ENCODE measurements at places on chromosomes 4 and X.

- no peak for DNase-seq
Observed at GRCh38 chr4:110034026-110034393, 121.3 kb downstream of the EGF start.

DNA sequence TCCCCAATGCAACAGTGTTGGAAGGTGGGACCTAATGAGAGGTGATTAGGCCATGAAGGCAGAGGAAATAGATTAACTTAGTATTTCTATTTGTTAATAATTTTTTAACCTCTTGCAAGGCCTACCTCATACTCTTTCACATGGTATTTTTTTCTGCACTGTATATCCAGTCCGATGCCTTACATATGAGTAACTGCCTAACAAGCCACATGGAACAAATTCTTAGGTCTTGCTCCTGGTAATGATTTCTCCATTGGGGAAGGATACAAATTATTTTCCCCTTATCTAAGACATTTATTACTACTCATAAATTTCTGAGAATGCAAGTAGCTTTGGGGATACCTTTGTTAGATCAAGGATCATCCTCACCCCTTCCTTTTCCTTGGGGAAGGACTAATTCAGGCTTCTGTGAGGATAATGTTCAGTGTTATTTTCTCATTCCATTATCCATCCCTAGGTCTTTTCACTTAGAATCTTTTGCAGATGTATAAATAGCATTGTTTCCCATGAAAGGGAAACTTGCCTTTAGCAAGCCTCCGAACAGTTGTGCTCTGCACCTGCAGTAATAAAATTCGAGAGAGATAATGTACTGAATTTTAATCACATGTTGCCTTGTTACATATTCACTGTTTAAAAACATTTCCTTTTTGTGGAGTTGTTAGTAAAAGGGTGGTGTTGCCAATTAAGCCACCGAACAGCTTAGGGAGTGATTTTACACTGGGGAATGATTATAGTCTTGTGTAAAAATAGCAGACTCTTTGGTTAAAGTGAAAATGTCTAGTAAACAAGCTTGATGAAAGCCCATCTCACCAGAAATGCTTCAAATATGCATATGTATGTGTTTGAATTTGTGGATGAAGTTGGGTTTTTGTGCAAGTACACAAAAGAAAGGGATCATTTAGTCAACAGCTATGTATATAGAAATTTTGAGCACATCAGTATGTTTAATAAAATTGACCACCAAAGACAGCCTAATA, 89.9 kb downstream of the CFAP299 start:
- no peak for DNase-seq

DNA sequence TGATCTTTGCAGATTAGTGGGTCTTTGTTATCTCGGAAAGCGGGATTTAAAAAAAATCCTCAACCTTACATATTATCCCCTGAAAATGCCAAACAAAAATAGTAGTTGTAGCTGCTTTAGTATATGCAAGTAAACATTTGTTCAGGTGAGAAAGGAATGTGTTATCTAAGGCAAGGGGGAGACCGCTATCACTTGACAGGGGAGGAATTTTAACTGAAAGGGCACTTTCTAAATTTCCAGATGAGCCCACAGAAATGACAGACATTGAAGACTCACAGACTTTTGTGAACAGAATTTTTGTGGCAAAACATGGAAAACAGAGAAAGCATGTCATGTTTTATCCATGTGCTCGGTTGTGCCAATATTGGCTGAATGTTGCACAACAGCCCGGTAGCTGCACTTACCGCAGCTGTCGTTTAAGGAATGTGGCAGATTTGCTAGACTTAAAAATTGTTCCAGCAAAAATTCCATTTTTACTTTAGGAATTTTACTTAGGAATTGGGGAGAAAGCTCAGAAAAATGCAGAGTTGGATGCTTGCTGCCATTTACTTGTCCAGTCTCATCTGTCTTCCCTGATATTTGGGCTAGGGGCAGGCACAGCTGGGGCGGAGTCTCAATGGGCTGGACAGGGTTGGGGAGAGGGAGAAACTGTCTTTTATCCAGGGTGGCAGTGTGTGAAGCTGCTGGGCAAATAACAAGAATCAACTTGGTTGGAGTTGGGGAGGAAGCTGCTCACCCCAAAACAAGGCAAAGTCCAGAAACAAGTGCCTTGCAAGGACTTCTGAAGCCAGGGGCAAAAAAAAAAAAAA, 94.6 kb upstream of the RPS6KA3 start:
- no peak for DNase-seq

DNA sequence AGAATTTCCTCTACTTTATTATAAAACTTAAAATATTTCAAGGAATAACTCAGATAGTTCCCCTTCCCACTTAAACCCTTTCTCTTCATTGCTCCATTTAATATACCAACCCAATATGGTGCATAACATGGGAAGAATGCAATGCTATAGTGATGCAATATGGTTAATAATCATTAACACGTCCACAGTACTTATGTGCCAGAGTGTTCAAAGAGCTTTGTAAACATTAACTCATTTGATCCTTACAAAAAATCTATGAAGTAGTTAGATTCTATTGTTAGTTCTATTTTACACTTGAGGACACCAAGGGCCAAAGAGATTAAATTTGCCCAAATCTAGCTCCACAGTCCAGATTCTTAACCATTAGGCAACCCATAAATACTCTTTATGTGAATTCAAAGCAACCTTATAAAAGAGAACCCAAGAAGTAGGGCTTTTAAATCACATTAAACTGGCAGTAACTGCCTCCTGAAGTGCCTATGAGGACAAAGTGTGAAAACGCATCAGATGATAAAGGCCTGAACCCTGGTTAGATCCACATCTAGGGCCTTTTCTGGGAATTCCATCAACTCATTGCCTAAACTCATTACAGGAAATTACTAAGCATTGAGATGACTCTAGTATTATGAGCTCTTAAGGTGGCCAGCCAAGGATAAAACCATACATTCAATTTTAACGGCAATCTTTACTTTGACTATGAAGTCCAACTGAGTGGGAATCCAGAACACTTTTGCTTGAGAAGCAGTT, 94.3 kb downstream of the AREG start:
- no peak for DNase-seq

DNA sequence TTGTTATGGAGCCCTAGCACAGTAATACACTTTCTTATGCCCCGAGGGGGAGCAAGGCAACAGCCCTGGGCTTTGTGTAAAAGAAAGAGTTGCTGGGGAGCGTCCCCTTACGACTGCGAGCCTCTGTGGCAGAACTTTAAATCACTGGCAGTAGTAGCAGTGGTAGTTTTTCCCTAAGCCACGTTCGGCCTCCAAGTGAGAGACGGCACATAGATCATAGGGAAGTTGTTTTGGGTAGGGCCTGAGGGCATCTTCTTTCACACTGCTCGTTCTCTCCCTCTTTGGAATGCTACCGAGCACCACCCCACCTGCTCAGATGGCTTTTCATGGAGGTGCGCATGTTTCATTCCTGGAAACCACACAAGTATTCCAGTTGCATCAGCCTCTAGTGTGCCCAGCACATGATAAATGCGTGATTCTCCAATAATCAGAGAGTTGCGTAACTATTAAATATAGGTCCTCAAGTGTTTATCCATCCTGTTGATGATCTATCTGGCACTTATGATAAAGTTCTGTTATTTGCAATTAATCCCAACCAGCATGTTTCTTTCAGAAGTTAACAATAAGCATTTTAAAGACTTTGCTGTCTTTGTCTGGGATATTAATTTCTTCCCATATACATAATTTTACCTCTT, 7.0 kb upstream of the SYNPO2 start:
- DNase-seq, result no peak

- DNase-seq, result no peak
Observed at GRCh38 chr4:23717528-23718248, 172.2 kb downstream of the PPARGC1A start.

- no peak for DNase-seq
Observed at GRCh38 chrX:83845397-83845796, 15.5 kb upstream of the CYLC1 start.

DNA sequence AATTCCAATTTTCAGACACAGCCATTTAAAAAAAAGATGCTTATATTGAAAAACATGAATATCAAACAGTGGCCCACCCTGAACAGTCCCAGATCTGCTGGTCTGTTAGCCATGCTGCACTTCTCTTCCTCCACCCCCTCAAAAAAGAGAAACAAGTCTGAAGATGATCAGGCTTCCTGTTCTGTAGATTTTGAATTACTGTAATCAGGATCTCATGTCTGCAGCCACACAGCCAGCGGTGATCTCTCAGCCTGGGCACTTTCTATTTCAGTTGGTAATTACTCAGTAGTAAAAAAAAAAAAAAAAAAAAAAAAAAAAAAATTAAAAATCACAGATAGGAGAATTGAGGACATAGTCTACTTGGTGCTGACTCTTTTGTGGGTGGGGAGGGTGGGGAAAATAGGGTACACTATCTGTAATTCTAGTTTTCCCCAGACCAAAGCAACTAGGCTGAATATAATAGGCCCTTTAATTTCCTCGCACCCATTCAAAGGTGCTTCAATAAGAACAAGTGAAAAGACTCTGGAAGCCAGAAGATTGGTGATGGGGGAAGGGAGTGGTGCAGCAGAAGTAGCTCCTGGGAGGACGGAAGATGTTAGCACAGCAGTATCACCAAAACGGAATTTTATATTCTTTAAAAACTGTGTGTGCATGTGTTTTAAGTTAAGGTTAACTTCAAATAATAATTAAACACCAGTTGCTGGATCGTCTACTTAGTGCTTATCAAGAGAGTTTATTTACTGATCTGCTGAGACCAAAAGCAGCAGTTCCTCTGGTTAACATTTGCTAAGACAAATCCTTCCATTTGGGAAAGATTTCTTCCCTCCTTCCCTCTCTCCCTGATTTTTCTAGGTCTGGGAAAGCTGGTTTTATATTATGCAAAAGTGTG, 47.0 kb downstream of the SPRY1 start:
- DNase-seq, result no peak

DNA sequence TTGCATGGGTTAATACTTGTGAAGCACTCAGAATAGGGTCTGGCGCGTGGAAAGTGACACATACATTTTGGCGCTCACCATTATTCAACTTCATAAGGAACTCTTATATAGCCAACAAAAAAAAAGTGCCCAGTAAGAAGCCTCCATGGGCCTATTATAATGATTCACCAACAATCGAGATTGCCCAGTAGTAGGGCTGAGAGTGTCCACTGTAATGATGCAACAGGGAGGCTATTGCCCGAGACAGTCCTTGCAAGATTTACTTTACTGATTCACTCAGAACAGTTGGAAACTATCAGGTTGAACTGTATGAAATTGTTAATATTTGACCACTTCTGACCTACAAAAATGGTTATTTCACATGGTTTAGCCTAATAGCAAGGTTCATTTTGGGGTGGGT, 86.0 kb downstream of the PJA1 start:
- DNase-seq, result no peak

- DNase-seq, result no peak
Observed at GRCh38 chr4:176758731-176759130, 34.0 kb downstream of the VEGFC start.

DNA sequence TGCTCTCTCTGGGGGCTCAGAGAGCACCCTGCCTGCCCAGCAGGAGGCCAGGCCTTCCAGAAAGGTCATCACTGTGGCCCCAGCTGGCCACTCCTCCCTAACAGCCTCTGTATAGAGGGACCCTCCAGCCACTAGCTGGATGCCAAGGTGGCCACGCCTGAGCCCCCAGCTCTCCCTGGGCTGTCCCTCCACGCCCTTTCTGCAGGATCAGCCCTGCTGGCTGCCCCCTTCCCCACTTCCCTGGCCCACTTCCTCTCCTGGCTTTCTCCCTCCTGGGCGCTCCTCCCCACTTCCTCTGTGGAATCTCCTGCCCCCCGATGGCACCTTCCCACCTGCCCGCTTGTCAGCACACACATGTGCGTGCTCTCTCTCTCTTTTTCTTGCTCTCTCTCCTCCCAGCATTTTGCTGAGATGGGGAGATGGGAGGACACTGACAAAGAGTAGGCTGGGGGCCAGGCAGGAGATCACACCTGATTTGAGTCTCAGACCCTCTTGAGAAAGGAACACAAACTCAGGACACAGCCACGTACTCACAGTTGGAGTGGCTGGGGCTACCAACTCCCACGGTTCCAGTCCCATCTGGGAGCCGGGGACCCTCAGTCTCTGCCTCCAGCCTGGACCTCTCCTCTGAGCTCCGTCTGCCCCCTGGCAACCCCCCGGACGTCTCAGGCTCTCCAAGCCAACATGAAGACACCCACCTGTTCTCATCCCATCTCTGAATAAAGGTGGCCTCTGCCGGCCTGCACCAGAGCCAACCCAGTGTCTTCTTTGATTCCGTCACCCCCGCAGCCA, 62.1 kb upstream of the AFAP1 start:
- no peak for DNase-seq

- no peak for DNase-seq
Observed at GRCh38 chrX:70052895-70053615, 3.3 kb upstream of the AWAT2 start.

DNA sequence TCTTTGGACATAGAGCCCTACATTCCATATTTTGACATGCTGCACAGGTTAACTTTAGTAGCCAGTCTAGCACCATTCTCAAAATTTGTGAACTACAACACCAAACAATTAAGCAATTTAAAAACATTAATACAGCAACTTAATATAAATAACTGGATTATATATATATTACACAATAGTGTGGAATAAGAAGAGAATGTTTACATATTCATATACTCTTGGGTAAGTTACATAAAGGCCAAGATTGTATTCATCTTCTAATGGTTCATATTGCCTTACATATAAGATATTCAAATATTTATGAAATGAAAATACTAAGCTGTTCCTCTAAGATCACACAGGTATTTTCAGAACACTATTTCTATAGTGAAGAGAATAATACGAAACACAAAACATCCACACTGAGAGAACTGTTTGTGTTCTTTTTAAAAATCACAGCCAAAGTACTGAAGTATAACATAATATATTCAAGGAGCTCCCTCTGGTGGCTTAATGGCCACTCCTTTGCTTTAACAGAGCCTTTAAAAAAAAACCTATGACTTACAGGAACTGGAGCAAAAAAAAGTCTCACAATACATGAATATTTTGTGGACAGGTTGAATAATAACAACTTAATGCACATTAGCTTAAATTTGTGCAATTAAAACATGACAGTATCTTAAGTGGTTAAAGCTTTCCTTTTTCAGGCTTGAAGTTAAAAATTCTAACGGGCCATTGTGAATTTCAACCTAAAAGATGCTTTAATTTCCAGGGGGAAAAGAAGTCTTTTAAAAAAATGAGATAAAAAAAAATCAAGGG, 46.2 kb downstream of the NEK1 start:
- no peak for DNase-seq

GRCh38 chr4:101276661-101277060, 70.7 kb downstream of the PPP3CA start:
- DNase-seq, result no peak

DNA sequence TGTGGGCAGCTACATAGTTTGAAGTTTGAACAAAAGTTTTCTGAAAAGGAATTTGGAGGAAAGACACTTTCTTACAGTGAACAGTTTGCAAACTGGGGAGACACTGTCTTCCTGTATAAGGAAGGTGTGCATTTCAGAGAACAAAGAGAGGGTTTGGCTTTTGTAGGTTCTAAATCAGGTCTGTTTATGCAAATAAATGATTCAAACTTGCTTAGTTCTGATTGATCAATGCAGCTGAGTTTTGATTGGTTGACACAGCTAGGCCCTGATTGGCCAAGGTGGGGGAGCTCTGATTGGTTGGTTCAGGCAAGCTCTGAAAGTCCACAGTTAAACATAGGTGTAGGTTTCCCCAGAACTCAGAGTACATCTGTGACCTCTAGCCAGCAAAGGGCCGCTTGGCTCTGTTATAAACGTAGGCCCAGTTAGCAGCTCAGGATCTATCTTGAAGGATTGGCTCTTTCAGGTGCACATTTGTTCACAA, 63.0 kb upstream of the ENPP6 start:
- DNase-seq, result no peak

GRCh38 chrX:106973433-106974149, 26.4 kb downstream of the MORC4 start:
- DNase-seq, result no peak
